ENCODE measurements at places on chromosomes 2 and 18.

DNA sequence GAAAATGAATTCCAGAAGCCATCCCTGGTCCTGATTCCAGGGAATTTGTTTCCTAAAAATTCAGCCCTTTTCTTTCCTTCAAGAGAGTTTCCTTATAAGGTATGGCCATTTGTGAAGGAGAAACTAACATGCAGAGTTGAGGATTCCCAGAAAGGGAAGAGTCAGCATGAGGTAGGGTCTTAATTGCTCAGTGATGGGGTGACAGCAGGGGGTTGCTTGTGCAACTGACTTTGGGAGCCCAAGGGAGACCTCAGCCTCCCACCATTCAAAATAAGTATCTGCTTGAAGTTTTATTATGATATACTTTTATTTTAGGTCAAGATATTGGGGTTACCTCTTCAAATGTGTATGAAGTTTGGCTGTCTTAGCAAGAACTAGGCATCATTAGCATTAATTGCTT, 74.9 kb upstream of the CELF4 start:
- no peak for DNase-seq

- no peak for DNase-seq
These were observed 294.8 kb upstream of the NRP2 start for GRCh38 chr2:205387350-205388055.

DNA sequence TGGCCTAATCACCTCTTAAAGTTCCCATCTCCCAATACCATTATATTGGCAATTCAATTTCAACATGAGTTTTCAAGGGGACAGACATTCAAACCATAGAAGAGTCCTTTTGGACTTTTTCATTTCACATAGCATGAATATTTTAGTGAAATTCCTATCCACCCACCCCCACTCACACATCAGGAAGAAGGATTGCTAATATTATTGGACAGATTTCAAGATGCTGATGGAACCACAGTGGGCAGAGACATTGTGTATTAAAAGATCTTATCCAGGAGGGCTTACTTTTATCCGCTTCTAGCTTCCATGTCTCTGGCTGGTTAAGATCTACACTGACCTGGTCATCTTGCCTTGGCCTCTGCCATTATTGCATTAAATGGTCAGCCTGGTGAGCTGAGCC, 297.4 kb upstream of the ACVR2A start:
- DNase-seq: no peak

GRCh38 chr2:239337122-239337876, 63.5 kb downstream of the HDAC4 start:
- DNase-seq: no peak

DNA sequence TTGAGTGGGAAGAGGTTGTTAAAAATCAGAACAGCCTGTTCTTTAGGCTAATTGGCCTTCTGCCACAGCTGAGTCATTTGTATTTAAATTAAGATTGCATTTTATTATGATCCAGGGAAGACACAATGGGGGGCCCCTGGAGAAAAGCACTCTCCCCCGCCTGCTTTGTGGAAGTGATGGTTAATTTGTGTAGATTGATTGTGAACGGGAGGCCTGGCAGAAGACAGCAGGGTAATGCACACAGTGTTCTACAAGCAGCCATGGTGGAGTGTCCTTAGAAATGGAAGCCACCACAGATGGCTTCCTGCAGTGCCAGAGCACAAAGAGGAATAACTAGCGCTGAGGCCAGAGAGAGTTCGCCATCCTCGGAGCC, 19.6 kb downstream of the RAMP1 start:
- no peak for DNase-seq

GRCh38 chr2:64376926-64377325, 77.0 kb upstream of the LGALSL start:
- DNase-seq: no peak

DNA sequence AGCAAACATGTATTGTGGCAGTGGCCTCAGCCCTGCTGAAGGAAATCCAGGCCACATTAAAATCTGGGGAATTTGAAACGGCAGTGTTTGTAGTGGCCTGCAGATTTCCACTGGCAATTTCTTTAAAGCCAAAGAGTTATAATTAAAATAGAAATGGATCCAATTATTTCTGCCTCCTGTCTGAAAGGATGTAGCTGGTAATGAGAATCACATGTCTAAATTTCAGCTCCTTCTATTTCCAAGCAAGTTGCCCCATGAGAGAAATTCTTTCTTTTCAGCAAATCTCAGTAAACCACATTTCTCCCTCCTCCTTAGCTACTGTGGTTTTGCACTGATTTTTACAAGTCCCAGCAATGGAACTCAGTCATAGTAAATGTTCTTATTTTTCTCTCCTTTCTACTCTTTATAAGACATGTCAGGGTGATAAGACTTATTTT, 55.4 kb upstream of the ZNF396 start:
- DNase-seq: no peak

DNA sequence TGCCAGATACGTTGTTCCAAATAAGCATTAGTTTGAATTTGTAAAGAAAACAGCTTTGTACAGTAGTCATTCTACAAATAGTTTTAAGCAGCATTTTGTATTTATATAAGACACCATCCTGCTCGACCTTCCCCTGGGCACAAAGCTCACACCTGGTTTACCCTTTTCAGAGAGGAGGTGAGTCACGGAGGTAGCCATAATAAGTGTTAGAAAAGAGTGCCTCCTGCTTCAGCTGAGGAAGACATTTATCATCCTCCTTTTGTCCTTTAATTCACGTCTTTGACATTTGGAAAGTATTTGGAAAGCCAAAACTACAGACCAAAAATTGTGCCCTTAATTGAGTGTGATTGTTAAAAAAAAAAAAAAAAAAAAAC, 6.8 kb downstream of the RAB12 start:
- DNase-seq: no peak

DNA sequence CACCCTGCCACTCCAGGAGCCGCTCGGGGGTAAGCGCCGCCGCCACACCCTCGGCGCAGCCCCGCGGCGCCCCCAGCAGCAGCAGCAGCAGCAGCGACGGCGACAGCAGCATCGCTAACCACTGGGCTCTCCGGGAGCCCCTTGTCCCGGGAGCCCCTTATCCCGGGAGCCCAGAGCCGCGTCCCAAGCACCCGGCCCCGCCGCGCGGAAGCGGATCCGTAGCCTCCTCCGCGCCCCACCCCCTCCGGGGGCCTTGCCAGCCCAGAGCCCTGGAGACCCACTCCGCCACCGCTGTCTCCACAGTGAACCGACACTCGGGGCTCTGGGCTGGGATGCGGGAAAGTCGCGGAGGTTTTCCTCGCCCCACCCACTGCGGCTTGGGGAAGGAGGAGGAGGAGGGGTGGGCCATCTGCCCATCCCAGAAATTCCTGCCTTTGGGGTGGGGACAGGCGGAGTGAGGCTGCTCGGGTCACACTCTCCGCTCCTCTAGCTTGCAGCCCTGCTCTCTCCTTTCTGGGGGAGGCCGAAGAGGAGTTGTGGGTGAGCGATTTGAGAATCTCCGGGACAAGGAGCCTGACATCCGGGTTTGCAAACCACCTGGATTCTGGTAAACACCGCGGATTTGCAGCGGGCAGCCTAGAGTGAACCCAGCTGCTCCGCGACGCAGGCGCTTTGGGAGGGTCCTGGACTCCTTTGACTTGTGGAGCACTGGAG, at the start of gene PLA2R1:
PLA2R1 (minus strand) TSS at position 324 of the 714 bp plus-strand sequence; CDS start at position 112, 212 bp downstream.
- no peak for DNase-seq

DNA sequence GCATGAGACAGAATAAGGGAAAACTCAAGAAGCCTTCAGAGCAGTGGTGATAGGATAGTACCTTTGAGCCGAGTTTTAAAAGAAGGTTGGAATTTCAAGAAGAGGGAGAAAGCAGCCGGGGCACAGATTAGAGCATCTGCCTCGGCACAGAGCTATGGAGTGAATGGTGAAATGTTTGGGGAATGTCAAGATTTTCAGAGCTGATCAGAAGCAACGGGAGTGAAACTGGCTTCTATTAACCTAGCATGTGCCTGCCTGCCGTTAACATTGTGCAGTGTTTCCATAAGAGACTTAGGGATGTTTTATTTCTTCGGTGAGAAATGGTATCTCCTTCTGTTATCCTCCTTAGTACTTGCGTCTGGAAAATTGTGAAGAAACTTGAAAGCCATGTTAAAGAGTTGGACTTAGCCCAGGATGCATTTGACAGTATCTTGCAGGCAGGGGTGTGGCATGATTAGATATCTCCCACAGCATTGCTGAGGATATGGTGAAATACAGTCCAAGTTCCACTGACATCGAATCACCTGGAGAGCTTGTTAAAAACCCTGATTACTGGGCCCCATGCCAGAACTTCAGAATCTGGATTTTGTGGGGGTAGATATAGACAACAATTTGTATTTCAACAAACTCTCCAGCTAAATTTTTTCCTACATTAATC, 96.8 kb upstream of the PPP1CB start:
- DNase-seq: no peak
